ENCODE measurements at places on chromosomes 16 and 17.

DNA sequence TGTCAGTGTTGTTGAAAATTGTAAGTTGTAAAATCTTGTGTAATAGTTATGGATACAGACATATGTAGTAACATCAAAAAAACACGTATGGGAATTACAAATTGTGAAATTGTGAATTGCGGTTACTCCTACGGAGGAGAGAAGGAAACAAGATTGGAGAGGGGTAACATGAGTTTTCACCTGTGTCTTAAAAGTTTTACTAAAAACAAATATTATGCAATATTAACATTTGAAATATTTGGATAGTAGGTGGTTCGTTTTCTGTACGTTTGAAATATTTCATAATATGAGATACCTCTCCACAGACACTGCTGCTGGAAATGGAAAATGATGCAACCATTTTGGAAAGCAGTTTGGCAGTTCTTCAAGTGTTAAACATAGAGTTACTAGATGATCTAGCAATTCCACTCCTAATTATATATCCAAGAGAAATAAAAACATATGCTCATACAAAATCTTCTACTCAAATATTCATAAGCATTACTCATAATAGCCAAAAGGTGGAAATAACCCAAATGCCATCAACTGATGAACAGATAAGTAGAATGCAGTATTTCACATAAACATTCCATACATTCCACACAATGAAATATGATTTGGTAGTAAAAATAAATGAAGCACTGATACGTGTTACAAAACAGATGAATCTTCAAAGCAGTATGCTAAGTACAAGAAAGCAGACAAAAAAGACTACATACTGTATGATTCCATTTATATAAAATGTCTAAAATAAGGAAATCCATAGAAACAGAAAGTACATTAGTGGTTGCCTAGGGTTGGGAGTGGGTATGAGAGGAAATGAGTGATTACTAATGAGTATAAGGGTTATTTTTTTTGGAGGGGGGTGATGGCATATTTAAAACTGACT, 40.7 kb upstream of the ABCA10 start:
- DNase-seq, result no peak

- DNase-seq, result no peak
These were observed 13.7 kb downstream of the CTRB2 start for GRCh38 chr16:75193265-75193650.

- DNase-seq, result no peak
These were observed 17.3 kb downstream of the SOCS3 start for GRCh38 chr17:78342449-78343186.

DNA sequence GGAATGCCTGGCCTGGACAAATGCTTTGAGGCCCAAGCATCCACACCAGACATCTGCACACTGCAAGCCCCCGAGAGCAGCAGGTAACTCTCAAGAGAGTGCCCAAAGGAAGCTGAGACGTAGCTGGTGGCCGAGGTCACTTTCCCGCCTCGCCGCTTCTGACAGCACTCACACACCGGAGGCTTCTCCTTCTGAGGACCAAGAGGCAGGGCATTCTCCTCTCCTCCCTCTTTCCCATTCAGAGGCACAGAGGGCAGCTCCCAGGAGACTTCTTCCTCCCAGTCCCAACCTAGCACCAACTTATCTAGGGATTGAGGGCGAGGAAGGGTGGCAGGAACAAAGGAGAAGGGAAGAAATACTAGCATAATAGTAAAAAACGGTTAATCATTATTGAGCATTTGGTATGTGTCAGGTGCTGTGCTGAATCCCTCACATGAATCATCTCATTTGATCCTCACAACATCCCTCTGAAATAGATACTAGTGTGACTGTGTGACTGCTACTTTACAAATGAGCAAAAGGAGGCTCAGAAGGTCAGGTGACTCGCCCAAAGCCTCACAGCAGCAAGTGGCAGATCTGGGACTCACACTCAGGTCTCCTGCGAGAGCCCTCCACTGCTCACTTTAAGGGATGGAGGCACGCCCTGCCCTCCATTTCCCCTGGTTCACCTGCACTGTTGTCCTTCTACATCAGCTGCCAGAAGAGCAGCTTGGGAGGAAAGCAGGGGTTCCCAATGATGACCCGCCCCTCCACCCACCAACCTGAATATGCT, 41.8 kb downstream of the MYO18A start:
- peak; percentile 57 for DNase-seq

DNA sequence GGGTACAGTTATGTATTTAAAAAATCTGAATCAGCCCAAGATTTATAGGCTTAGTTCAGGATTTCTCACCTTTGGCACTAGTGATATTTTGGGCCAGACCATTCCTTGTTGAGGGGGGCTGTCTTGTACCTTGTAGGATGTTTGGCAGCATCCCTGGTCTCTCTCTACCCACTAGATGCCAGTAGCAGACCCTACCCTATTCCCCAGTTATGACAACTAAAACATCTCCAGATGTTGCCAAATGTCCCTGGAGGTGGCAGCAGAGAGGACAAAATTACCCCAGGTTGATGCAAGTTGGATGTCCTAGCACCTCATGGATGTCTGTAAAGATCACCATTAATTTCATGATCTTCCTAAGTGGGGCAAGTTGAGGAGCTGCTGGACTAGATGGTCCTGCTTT, 45.8 kb downstream of the SYT17 start:
- DNase-seq, result no peak

DNA sequence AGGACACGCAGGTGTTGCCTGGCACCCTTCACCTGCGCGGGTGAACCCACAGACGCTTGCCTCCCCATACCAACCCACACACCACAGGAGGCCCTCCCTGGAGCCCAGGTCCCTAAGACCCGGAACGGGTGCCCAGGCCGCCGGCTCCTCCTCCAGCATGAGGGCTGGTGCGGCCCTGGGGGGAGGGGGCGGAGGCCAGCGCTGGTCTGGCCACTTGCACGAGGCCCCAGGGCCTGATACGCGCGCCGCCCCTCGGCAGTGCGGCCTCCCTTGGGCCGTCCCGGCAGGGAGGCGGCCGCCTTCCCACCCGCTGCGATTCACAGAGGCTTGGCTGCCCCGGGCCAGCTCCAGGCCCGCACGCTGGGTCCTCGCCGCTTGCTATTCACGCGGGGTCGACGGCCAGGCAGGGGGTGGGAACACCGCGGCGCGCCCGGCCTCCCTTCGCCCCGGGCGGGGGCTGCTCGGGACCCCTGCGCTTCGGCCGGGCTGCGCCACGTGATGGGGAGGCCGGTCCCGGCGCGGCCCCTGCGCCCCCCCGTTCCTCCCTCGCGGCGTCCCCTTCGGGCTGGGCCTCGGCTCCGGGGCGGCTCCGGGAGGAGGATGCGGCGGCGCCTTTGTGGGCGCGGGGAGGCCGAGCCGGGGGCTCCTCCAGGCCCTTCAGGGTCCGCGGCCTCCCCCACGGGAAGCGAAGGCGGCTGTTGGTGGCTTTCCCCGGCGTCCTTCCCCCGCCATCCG, 685 bp downstream of the FASN start:
- DNase-seq, result peak; percentile 22

DNA sequence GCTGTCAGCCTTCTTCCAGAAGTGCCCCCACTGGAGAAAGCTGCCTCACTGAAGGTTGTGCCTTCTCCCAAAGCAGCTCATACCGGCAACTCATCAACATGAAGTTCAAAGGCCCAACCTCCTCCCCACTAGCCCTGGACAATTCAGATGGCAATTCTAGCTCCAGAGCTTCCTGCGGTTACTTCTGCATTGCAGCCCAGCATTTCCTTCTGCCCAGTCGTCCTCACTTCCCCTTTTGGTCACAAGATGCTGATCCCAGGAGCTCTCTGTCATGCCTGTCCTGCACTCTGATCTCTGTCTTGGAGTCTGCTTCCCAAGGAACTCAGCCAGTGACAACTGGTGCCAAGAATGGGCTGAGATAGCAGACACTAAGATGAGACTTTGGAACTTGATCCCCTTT, 178.2 kb upstream of the SOX9 start:
- DNase-seq, result no peak

- no peak for DNase-seq
These were observed 36.3 kb upstream of the BCAR1 start for GRCh38 chr16:75287708-75288107.

DNA sequence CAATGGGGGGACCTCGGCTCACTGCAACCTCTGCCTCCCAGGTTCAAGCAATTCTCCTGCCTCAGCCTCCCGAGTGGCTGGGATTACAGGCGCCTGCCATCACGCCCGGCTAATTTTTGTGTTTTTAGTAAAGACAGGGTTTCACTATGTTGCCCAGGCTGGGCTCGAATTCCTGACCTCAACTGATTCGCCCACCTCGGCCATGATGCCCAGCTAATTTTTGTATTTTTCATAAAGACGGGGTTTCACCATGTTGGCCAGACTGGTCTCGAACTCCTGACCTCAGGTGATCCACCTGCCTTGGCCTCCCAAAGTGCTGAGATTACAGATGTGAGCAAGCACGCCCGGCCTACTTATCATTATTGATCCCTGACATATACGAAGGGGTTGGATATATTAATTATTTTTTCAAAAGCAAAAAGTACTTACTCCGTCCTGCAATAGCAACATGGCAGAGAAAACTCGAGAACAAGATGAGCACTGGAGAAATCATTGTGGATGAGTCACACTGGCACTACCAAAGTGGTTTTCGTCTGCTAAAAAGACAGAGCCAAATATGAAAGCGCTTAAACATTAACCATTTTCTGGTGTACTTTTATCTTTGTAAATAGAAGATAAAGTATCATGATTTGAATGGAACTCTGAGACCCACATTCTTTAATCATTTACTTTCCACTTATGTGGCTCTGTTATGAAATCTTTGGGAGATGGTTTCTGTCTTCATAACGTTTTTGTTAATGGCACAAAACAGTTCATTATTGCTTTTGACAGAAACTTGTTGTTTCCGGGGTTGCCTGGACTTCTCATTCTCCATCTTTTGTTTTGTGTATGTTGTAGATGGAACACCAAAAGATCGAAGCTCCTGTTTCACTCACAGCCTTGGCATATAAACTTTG, at the start of gene APOH:
Gene APOH (minus strand): TSS at position 529 of the 896 bp plus-strand sequence. CDS start 36 bp downstream, at position 493.
- DNase-seq, result no peak

GRCh38 chr17:78958641-78959127, 21.0 kb downstream of the LGALS3BP start:
- no peak for DNase-seq

- no peak for DNase-seq
These were observed 563 bp downstream of the METRNL start for GRCh38 chr17:83079766-83080578.

DNA sequence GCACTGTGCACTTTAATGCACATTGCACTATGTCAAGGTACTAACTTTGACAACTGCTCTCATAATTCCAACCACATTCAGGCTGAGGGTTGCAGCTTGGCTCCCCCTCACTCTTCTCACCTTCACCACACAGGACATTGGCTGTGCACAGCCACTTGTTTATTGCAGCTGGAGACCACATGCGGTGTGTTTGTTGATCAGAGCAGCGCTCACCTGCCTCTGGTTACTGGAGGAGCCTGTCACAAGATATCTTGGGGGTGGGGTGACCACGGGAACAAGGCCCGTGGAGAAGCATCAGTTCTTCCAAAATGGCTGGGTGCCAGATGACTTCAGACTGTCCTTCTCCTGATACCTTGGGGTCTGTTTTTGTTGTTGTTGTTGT, 10.6 kb upstream of the CCL5 start:
- DNase-seq, result no peak

DNA sequence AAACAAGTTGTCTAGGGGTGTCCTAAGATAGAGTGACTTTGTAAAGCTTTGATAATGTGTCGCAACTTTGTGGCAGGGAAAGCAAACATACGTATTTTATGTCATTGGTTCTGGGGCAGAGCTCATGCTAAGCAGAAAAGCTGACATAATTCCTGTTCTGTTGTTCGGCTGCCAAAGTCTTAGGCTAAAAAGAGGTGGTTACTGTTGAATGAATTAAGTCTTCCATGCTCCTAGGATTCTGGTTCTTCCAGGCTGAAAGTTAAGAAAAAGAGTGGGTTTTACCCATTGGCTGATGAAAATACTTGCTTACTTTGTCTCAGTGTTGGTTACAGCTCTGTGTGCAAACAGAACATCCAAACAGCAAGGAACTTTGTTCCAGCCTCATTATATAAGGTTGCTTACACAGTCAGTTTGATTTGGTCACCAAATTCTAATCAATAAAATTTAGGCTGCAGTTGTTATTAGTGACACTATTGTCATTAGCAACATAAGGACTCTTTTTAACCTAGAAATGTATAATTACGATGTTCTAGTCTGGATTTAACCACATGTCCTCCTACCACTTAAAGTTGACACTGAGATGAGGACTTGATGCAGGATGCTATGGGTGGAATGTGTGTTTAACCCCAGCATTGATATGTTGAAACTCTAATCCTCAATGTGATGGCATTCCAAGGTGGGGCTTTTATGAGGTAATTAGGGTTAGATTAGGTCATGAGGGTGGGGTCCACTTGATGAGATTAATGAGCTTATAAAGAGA, 114.0 kb upstream of the GOT2 start:
- no peak for DNase-seq

- DNase-seq, result no peak
These were observed 16.2 kb downstream of the CHP2 start for GRCh38 chr16:23771027-23771426.

GRCh38 chr17:59756236-59756818, 48.9 kb downstream of the VMP1 start:
- DNase-seq, result no peak

GRCh38 chr17:81378941-81379511, 16.2 kb upstream of the BAHCC1 start:
- DNase-seq, result no peak

- DNase-seq, result no peak
These were observed 68.8 kb downstream of the GPR139 start for GRCh38 chr16:20004931-20005330.

- DNase-seq, result peak; percentile 9
These were observed 136.6 kb upstream of the RPH3AL start for GRCh38 chr17:488993-489757.

DNA sequence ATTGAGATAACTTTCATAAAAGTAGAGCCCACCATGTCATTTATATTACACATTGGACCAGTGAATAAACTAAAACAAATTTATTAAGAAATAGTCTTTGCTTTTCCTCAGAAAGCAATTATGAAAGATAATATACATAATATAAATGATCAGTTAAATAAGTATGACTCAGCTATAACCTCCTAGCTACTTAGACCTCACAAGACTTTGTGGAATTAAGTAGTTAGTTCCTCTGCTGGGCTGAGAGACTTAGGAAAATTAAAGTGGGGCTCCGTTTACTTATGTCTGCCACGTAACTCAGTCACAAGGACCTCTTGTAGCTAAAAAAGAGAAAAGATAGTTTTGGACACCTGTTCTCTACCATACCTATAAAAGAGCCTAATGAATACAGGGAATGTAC, 76.9 kb downstream of the MRTFB start:
- no peak for DNase-seq

DNA sequence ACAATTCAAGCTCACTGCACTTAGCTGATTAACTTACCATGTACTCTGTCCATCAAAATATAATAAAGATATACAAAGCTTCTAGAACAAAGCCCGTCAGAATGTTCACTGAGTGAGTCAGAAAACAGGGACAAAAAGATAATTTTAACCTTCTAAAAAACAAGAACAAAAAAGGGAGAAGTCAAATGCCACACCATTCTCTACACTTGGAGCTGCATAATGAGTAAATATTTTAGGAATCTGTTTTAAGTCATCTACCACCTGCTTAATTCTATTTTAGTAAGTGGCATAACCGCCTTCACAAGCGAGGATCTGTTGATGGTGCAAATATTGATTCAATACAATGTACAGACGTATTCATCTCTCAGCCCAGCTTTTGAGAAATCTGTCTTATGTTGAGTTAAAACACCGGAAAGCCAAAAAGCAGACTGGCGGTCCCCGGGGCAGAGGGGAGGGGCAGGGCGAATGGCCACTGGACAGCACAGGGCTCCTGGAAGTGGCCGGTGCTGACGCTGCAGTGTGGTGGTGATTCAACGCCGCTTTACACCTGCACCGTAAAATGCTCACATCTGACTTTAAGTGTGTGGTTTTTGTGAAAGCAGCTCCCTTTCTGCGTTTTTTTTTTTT, 20.1 kb downstream of the RAB40B start:
- no peak for DNase-seq
